ENCODE measurements at places on chromosomes 13 and 19.

DNA sequence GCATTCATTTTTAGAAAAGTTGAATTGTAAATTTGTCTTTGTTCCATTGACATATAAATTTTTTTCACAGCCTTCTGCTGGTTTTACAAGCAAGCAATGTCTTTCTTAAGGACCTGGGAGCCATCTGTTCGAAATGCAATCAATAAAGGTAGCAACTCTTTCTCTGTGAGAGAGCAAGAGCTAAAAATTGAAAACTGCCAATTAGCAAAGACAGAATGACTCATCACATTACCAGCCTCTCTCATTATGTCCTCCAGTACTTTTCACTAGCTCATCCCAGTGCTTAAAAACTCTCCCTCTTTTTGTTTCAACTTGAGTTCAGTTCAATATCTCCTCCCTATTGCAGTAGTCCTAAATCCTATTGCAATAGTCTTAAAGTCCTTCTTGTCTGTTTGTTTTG lies 760.7 kb upstream of the SLITRK6 start:
- no peak for DNase-seq

GRCh38 chr13:27915301-27916207 lies 4.2 kb upstream of the PDX1 start:
- no peak for DNase-seq

GRCh38 chr19:694481-695351 lies 536 bp downstream of the PRSS57 start:
- no peak for DNase-seq

- DNase-seq, result peak; percentile 92
Observed at GRCh38 chr19:15332311-15332996, at the start of gene BRD4. BRD4 (minus strand) TSS chr19:15332539; CDS start chr19:15273099, 59,440 bp downstream.

- no peak for DNase-seq
Observed at GRCh38 chr19:656751-657559, 6.1 kb downstream of the RNF126 start.

DNA sequence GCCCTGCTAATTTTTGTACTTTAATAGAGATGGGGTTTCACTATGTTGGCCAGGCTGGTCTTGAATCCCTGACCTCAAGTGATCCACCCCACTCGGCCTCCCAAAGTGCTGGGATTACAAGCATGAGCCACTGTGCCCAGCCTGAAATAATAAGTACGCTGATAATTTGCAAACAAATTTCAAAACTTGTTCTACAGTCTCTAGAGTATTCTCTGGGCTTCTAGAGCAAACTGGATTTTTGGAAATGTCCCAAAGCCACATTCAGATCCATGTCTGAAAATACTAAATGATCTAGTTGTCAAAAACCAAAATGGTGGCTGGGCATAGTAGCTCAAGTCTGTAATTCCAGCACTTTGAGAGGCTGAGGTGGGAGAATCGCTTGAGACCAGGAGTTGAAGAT lies 39.9 kb upstream of the PSPC1 start:
- no peak for DNase-seq

DNA sequence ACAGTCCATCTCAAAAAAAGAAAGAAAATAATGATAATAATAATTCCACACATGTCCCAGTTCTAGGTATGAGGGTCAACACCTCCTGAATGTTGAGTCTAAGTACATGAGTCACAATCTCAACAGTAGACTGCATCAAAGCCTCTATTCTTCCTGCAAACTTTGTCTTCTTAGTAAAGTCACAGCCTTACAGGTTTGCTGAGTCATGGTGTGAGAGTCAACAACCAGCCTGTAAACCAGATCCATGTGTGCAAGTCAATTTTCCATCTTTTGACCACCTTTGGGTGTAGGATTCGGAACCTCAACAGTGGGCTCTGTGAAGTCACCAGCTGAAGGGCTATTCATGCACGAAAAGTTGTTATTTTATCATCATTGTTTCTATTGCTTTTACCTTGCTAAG lies 25.7 kb upstream of the ZNF729 start:
- DNase-seq, result no peak

DNA sequence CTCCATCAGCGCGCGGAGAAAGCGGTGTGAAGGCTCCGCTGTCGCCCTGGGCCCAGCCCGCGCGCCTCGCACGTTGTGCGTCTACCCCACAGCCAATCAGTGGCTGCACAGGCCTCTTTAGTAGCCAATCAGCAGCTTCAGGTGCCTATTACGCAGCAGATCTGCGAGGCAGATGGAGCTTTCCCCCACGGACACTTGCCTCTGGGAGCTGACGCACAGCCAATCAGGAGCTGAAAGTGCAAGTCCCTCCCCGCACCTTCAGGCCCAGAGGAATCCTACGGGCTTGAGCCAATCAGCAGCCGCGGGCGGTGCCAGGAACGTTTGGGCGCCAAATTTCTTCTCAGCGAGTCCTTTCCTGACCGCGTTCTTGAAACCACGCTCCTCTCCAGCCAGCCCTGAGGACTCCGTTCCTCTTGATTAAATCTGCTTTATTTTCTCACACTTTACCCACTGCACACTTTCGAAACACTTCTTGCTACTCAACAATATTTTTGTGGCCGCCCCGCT lies 39.9 kb downstream of the SIGLEC7 start:
- DNase-seq, result no peak

DNA sequence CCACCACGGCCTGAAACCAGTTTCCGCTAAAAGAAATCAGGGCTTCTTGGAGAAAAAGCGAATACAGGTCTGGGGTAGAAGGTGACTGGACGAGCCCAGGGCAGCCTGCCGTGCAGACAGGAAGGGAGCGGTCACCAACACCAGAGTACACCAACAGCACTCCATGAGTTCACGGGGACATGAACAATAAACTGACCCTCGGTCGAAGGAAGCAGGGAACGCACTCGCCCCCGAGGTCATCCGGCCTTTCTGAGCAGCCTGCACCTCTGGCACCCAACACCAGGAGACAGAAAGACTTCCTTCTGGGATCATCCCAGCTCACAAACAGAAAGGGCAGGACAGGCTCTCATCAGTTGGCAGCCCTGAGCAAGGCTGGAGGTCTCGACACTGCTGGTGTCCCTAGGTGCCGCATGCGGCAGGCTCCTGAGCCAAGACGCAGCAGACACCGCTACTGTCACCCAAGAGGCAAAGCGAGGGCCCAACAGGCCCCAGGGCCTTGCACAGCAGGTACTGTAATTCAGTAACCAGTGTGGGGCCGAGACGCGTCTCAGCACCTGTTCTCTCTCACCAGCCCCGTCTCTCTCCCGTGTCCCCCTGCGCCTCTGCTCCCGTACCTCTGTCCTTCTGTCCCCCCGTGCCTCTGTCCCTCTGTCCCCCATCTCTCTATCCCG lies 18.0 kb downstream of the DCUN1D2 start:
- no peak for DNase-seq

DNA sequence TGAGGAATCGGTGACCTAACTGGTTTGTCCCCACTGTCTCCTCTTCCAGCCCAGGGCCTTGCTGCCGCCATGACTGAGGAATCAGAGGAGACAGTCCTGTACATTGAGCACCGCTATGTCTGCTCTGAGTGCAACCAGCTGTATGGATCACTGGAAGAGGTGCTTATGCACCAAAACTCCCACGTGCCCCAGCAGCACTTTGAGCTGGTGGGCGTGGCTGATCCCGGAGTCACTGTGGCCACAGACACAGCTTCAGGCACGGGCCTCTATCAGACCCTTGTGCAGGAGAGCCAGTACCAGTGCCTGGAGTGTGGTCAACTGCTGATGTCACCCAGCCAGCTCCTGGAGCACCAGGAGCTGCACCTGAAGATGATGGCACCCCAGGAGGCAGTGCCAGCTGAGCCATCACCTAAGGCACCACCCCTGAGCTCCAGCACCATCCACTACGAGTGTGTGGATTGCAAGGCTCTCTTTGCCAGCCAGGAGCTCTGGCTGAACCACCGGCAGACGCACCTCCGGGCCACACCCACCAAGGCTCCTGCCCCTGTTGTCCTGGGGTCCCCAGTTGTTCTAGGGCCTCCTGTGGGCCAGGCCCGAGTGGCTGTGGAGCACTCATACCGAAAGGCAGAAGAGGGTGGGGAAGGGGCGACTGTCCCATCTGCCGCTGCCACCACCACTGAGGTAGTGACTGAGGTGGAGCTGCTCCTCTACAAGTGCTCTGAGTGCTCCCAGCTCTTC lies 2.7 kb downstream of the ZNF574 start:
- DNase-seq, result no peak

GRCh38 chr13:112968380-112968909 lies 569 bp upstream of the MCF2L start:
- DNase-seq, result peak; percentile 74

Measured in GM13977 (cell line).